HT1080 (cell line): ENCODE measurements at places on chromosomes 5 and 9.

DNA sequence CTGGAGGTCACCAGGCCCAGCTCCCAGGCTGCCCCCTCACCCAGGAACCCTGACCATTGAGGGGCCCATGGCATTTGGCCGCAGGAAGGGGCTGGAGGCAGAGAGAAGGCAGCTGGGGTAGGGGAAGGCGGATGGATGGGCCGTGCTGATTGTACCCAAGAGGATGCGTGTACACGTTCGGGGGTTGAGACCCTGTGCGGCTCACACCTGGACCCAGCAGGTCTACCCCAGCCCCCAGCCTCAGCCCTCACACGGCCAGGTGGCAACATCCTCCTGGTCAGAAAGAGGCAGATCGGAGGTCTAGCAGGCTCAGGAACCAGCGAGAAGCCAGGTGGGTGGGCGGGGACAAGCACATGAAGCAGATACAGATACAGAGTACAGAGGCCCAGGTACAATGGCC lies 33.7 kb downstream of the NACC2 start:
- DNase-seq = no peak

DNA sequence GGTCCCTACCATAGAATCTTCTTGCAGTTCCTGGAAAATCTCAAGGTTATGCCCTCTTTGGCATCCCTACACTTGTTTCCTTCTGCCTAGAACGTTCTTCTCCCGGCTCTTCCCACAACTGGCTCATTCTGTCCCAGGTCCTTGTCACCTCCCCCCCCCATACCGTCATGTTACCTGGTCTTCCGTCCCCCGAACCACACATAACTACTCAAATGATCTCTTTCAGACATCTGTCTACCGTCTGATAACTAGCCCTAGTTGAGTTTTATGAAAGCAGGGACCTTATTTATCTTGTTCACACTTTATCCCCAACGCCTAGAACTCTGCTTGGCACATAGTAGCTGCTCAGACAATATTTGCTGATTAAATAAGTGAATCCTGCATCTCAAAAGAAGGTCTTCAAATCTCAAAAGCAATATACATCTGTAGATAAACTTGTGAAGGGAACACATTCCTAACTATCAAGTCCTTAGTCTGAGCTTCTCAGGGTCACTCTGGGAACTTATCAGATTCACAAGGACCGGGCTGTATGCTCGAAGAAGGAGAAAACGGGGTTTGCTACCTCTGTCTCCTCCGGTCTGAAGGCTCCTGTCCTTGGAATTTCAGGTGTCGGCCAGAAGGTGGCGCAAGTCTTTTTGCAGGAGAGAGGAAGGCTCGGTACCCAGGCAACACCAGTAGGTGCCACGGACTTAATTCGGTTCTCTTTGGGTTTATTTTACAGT lies 30.0 kb downstream of the LCP2 start:
- peak; percentile 62 for DNase-seq

DNA sequence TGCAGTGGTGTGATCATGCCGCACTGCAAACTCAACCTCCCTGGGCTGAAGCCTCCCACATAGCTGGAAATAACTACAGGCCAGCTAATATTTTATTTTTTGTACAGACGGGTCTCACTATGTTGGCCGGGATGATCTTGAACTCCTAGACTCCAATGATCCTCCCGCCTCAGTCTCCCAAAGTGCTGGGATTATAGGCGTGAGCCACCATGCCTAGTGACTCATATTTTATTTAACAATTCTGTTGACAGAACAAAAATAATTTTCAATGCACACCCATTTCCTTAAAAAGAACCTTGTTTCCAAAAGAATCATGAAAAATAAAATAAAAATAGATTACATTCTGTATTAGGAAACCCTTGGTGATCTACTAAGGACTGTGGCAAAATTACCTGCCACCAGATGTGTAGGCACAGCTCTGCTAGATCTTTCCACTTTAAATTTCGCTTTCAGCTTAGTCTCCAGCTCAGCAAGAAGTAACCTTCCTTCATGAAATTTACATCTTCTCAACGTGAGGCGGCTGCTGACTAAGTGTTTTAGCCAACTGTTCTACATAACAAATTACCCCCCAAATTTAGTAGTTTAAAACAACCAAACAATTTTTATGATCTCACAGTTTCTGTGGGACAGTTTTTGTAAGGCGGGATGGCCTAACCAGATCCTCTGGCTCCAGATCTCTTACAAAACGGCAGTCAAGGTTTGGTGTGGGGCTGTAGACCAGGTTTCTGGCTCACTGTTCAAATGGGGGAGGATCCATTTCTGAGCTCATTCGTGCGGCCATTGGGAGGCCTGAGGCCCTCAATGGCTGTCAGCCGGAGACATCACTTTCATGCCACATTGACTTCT lies 32.6 kb upstream of the GOLPH3 start:
- no peak for DNase-seq

- no peak for DNase-seq
Measured at GRCh38 chr9:34928921-34929320, 29.2 kb upstream of the PHF24 start.

- DNase-seq = peak; percentile 14
Measured at GRCh38 chr9:8860925-8861324, 1061.3 kb upstream of the DMAC1 start.

DNA sequence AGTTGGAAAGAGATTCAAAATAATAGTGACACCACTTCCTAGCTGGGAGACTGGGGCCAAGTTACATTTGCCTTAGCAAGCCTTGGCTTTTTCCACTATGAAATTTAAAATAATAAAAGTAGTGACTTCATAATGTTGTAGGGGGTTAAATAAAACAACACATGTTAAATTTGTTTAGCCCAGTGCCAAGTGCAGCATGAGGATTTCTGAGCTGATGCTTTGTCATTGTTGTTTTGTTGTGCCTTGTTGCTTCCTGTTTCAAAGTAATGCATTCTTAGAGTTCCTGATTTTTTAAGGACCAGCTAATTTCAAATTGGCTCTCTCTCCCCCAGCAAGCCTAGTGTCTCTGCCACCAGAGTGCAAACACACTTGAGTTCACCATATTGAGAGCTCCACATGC lies 270.7 kb upstream of the PAPPA start:
- DNase-seq = no peak

- no peak for DNase-seq
Measured at GRCh38 chr5:141889282-141889871, 11.2 kb upstream of the PCDH1 start.

DNA sequence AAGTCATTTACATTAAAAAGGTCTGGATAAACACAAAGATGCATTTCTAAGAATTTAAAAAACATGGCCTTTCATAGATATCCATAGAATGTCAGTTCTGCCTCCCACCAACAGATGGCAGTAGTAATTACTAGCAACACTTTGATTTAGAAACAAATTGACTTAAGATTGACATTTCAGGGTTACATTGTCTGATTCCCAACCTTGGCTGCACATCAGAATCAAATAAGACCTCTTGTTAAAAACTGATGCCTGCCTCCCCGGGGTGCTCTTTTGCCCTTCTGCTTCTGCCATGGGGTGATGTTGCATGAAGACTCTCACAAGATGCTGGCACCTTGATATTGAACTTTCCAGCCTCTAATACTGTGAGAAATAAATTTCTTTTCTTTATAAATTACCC lies 146.2 kb upstream of the GPR151 start:
- peak; percentile 5 for DNase-seq

DNA sequence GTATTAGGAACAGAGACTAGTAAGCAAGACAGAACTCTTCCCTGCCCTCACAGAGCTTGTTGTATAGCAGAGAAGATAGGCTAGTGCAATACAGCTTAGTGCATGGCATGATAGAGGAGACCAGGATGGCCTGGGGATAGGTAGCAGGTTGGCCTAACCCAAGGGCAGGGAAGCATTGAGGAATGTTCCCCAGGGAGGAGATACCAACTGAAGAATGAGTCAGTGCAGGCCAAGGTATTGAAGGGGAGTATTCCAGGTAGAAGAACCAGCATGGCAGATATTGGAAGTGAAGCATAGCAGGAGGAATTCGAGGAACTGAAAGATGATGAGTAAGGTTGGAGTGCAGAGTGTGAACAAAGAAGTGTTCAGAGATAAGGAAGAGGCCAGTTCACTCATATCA lies 138.6 kb upstream of the DHFR start:
- DNase-seq = no peak

DNA sequence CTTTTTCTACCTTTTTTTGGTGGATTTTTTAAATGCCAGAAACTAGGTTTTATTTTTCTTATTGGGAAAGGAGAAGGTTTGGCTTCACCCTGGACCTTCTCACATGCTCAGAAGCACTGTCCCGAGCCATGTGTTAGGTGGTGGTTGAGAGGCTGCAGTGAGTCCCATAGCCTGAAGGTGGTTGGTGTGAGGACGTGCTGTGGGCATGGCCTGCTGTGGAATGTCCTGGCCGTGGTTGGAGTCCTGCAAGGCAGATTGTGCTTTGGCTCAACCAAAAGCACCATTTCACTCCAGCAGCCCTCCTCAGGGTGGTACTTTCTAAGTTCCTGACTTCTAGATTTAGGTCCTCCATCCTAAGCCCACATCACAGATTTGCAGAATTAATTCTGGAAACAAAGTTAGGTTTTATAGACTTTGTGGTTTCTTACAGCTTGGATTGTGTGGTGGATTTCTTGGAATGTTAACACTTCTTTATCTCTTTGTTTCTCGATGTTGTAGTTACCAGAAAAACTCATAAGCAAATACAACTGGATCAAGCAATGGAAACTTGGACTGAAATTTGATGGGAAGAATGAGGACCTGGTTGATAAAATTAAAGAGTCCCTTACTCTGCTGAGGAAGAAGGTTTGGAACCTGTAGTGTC lies 22.6 kb downstream of the OTULIN start:
- DNase-seq = no peak

DNA sequence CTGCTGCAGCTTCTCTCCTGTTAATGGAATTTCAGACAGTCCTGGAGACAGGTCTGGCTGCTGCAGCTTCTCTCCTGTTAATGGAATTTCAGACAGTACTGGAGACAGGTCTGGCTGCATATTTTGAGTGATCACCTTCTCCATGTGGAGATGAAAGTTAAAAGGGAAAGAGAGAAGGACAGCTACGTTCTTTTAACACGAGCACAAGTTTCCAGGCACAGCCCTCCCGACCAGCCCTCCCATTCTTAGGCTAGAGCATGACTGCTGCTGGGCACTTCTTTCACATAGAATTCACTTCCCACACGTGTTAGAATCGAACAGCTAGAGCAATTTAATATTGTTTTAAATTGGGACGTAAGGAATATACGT lies 133.3 kb upstream of the DMRT1 start:
- DNase-seq = peak; percentile 36

- no peak for DNase-seq
Measured at GRCh38 chr9:126883636-126884035, 23.2 kb downstream of the ZBTB34 start.
